ENCODE measurements at places on chromosomes 6 and 20.

DNA sequence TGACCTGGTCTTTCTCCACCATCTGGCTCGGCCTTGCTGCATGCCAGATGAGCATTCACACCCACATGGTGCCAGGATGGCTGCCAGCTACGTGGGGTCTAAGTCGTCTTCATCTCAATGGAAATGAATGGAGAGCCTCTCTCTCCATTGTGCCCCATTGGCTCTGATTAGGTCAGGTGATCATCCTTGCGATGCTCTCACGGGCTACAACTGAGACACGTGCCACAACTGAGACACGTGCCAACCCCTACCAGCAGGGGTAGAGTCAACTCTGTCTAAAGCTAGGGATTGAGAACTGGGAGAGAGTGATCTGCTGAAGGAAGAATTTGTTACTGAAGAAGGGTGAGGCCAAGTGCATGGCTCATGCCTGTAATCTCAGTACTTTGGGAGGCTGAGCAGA lies 67.3 kb upstream of the RALY start:
- no peak for DNase-seq

DNA sequence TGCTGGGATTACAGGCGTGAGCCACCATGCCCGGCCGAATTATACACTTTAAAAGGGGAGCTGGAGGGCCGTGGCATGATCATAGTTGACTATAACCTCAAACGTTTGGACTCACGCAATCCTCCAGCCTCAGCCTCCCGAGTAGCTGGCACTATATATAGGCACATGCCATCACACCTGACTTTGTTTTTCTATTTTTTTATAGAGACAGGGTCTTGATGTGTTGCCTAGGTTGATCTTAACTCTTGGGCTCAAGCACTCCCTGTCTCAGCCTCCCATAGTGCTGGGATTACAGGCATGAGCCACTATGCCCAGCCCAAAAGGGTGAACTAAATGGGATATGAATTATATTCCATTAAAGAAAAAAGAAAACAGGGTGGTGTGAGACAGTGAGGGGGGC lies 7.8 kb downstream of the PTGIS start:
- no peak for DNase-seq

DNA sequence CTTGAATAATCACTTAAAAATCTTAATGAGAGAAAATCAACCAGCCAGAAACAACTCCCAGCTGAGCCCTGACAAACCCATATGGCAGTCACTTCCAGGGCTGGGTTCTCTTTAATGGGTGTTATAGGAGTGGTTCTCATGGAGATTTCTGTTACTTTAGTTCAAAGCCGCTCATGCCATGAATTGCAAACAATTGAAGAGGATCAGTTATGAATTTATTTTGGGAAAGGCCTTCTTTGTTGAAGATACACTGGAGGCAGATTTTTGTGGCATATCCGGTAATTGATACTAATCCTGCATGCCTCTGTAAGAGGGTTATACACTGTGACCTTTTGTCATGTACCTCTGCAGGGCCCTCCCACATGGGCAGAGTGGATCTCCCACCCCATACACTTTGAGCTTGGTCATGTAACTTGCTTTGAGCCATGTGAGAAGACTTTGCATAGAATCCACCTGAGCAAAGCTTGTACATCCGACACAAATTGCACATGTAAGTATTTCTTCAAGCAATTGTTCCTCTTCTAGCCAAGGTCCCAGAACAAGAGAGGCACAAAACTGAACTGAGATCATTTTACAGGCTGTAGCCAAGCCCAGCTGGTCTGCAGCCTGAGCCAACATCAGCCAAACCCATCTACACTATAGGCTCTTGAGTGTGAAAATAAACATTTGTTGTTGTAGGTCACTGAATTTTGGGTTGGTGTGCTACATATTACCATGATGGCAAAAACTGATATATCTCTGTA lies 492.3 kb downstream of the PREX1 start:
- DNase-seq, result no peak

DNA sequence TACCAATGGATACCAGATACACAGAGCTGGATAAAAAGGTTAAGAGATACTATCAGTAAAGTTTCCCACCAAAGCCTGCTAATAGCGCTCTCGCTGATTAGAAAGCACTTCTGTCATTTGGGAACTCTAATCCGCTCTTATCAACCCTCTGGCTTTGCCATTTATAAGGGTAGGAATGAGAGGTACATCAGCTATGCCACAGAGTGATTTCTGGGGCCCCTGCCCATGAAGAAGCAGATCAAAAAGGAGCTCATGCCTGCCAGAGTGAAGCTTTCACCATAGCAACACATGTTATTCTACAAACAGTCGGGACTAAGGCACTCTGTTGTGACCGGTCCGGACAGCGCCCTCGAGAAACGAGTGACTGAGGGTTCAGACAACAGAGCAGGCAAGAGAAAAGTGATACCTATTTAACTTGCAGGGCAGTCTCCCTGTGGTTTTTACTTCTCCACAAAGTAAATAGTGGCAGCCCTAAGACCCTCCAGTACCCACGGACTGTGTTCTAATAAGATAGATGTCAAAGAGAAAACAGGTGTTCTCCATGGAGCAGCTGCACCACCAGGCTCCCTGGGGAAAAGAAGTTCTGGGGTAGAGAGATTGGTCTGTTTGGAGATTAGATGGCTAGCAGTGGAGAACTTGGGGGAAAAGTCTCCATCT lies 5.6 kb downstream of the TRAM2 start:
- DNase-seq, result no peak

DNA sequence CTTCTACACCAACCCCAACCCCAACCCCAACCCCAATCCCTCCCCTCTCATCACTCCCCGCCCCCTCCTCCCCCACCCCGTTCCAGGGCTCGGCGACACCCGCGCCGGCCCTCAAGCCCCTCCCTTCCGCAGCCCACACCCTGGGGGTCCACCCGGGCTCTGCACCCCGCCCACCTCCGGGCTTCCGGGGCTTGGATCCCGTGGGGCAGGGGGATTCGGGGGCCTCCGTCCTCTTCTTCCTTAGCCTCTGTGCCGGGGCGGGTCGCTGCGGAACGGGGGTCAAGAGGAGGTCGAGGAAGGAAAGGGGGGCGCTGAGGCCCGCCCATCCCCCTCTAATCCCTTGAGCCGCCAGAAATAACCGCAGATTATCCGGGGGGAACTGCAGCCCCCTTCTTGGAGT lies 690 bp downstream of the TULP1 start:
- DNase-seq, result no peak

DNA sequence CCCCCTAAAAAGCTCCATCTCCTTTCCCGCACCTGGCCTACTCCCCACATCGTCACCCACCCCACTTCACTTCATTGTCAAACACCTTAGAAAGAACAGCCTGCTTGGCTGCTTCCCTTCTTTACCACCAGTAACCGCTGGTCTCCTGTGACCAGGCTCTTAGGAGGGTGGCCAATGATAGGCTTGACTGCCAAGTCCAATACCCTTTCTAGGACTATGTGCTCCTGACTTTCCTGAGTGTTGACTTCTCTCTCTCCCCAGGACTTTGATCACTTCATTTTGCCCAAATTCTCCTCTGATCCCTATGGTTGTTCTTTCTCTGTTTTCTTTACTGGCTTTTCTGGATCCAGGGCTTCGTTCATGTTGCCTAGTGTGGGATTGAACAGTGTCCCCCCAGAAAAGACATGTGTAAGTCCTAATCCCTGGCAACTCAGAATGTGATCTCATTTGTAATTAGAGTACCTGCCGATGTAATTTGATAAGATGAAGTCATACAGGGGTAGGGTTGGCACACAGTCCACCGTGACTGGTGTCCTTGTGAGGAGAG lies 254.0 kb downstream of the GMDS start:
- no peak for DNase-seq

All from activated T-cell treated with anti-CD3 and anti-CD28 coated beads for 1 hour (primary cell).